ENCODE measurements at places on chromosomes 2 and 18.

- DNase-seq: no peak
These were observed 33.1 kb downstream of the LRRFIP1 start for GRCh38 chr2:237660381-237660900.

- no peak for DNase-seq
These were observed 116.9 kb downstream of the C1D start for GRCh38 chr2:67945940-67946339.

GRCh38 chr2:217914878-217915277 lies 87.9 kb downstream of the TNS1 start:
- no peak for DNase-seq

DNA sequence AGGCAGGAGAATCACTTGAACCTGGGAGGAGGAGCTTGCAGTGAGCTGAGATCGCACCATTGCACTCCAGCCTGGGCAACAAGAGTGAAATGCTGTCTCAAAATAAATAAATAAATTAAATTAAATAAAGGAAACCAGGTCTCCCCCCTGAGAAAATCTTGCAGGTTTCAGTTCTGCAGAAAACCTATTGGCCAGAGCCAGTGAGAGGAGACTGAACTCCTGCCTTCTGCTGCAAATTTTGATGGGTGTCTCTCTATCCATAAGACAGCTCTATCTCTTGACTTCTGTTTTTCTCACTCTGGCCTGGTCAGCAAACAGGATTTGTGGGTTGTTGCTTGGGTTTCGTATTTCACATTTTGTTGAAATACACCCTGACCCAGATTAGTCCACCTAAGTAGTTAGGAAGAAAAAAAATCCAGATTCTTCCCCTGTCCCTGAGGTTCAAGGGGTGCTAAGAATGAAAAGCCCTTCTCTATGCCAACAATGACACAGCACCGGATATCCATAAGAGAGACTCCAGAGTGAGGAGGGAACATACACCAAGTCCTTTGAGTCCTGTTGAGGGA lies 86.7 kb upstream of the MAP4K4 start:
- DNase-seq: no peak

DNA sequence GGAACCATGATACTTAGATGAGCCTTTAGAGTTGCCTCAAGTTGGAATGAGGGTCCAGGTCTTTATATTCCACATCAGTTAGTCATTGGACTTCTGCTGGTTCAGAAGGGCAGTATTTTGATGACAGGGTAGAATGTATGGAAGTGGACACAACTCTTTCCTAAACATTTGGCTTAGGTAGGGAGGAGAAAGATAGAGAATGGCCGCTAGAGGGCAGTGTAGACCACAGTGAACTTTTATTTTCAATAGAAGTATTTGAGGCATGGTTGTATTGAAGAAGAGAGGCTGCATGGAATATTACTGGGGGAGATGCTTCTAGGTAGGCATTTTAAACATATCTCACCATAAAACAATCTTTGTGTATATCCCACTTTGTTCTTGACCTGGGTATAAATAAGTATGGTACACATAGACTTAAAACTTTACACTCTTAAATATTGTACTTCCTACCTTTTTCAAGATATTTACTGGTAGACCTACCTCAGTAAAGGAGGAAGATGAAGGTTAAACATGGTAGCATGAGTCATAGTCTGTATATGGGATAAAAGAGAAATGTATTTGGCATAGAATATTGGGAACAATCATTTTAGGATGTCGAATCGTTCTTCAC lies 497.6 kb upstream of the FAM98A start:
- peak; percentile 17 for DNase-seq

GRCh38 chr2:171124541-171124940 lies 36.2 kb downstream of the TLK1 start:
- DNase-seq: no peak

DNA sequence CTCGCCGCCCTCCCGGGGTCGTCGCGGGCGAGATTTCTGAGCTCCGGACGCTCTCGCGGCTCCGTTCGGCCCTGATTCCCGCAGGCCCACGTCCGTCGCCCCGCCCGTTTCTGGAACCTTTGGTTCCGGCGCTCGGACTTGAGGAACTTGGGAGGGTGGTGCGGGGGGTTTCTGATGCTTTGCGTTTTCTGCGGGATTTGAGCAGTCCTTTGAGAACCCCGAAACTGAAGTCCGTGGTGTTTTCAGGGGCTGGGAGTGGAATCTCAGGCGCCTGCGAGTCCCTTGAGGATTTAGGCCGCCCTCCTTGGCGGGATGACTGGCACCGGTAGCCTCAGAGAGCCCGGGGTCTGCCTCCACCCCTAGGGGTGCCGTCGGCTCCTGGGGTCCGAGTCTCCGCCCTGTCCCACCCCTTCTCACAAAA lies 336 bp downstream of the THNSL2 start:
- DNase-seq: no peak

GRCh38 chr2:204365811-204366210 lies 179.5 kb upstream of the PARD3B start:
- no peak for DNase-seq

GRCh38 chr18:5284808-5285207 lies 10.7 kb downstream of the ZBTB14 start:
- no peak for DNase-seq

DNA sequence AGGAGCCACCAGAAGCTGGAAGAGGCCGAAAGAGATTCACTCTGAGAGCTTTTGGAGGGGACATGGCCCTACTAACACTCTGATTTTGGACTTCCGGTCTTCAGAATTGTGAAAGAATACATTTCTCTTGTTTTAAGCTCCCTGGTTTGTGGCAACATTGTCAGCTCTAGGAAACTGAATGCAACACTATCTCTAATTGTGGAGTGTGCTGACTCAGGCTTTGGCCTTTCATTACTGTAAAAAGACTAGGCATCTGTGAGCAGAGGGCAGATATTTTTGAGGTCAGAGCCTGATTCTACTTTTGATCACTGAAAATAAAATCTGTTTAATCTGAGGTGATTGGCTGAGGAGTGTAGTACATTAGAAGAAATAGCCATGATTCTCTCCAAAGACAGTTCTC lies 185.4 kb upstream of the FAM98A start:
- no peak for DNase-seq

- DNase-seq: no peak
These were observed 56.7 kb downstream of the ADI1 start for GRCh38 chr2:3462493-3463104.

- DNase-seq: no peak
These were observed 110.6 kb upstream of the PXDN start for GRCh38 chr2:1854729-1855547.

DNA sequence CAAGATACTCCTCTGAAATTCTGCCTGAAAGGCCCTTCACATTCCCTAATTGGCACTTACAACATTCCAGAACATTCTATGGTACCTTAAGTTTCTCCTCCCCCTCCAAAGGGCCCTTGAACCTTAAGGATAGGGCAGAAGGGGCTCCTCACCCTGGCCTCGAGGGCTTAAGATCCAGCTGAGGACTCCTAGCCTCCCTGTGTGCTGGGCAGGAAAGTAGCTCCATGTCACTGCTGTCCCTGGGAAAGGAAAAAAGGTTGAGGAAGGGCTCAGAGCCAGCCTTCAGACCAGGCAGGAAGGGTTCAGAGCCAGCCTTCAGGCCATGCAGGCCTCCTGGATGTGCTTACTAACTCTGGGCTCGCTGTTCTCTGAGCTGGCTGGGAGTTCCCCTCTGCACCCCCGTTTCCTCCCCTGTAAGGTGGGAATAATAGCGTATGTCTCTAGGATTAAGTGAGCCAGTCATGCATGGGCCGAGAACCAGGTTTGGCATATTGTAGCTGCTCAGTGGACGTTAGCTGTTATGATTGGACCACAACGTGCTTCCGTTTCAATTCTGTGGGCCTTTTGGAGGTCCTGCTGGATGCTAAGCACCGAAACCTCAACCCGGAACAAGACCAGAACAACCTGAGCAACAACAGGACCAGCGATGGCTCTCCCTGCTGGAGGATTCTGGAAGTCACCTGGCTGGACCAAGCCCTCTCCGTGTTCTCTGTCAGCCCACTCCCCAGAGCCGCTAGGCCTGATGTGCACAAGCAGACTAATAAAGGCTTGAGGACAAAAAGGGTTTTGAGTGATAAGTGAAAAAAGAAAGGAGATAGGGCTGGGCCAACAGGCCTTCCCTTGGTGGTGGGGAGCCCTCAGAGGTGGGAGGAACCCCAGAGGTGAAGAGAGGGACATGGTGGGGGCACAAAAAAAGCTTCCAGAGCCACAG lies 1.0 kb upstream of the B3GNT7 start:
- no peak for DNase-seq

GRCh38 chr2:48452108-48452507 lies 77.8 kb upstream of the STON1 start:
- no peak for DNase-seq

GRCh38 chr18:191725-192124 lies 33.4 kb downstream of the USP14 start:
- DNase-seq: no peak

DNA sequence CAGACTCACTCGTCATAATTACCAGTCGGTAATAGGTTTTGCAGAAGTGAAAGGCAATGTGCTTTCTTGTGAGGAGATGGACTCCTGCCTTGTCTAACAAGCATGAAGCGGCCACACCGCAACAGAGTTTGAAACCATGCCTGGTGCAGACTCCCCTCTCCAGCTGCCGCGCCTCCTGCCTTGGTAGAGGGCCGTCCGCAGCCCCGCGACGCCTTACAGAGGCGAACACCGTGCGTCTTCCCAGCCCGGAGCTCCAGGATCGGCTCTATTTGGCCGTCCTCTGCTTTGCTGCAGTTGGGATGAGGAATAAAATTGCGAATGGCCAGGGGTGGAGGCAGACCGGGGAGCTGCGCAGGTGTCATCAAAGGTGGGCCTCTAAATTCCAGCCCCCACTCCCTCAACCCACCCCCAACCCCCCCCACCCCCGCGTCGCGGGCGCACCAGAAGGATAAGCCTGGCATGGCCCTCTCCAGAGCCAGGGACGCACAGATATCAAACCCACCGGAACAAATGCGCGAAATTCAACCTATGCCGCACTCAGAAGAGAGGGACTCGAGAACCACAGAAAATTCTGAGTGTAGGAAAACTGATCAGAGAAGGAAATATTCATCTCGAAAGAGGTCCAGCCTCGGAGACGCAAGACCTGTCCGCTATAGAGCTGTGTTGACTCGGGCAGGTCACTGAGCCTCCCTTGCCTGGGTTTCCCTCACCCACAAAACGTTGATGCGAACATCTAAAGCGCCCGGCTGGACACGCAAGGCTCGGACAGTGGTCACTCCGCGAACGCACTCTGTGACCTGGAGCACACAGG lies 1.1 kb downstream of the TRABD2A start:
- DNase-seq: no peak

DNA sequence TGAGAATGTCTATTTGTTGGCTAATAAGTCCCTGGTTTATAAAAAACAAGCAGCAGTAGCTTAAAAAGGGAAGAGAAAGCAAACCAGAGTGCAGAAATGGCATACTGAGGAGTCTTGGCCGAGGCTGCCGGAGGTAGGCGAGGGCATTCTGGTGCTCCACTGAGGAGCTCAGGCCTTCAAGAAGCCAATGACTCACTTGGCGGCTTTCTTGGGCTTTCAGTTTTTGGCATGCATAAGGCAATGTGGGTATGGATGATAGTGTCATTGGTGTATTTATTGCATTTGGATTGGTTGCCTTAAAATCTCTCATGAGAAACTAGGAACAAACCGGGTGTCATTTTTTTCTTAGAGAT lies 119.6 kb upstream of the ARL5A start:
- DNase-seq: no peak

- no peak for DNase-seq
These were observed 313.0 kb upstream of the SLC39A10 start for GRCh38 chr2:195343942-195344530.

- no peak for DNase-seq
These were observed 12.1 kb downstream of the TGFA start for GRCh38 chr2:70541481-70542020.

GRCh38 chr2:42954227-42954962 lies 162.0 kb upstream of the HAAO start:
- DNase-seq: no peak

DNA sequence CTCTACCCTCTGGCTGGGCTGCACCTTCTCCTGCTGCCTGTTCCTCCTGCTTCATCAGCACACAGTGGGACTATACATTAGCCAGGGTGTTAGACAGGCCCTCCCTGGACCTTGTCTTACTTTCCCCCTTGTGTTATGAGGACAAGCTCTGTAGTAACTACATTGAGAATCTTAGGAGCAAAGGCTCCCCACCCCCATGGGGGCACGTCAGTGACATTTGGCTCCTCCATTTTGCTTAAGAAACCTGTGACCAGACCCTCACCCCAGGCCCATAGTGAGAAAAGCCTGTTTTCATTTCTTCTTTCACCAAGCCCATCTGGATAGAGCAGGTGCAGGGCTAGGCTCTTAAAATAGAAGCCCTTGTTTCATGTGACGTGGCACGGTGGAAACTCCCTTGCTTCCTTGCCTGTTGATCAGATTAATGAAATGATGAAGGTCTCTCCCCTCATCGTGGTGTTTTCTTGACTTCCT lies 146.7 kb downstream of the RPIA start:
- no peak for DNase-seq

DNA sequence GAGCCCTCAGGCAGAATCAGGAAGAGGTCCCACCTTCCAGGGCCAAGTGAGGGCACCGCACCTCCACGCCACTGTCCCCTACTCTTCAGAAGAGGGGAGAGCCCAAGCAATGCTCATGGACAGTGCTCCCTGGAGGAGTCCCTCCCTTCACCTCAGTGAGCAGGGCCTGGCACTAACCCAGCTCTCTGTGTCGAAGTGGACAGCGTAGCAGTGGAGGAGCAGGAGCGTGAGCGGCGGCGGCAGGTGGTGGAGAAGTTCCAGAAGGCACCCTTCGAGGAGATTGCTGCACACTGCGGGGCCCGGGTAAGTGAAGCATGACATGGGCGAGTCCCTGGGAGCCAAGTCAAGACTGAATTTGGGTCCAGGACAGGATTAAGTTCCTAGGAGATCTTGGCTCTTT lies 16.7 kb downstream of the POMC start:
- DNase-seq: no peak

DNA sequence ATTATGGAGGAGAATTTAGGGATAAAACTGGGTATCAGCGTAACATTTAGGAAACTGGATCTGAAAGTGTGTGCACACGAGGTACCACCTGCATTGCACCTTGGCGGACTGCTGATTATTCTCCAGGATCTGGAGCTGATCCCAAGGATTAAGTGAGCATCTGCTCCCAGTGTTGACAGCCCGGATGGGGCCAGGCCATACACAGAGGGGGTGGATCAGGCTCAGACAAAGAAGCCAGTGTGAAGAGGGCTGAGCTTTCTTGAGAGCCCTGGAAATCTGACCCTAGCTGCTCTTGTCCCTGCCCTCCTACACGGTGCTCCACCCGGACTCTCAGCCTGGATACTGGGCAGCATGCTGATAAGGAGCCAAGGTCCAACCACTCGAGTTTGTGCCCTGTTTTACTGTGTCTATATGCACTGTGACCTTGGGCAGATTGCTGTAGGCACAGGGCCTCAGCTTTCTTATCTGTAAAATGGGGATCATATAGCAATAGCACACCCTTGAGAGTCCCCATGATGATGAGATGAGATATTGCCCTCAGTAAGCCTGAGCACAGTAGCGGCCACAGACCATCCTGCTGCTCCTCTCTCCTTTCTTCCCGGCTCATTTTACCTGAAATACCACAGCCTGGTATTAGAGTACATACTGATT lies 396.8 kb upstream of the CELF4 start:
- DNase-seq: no peak

- no peak for DNase-seq
These were observed 4.8 kb upstream of the ID2 start for GRCh38 chr2:8676921-8677645.

Data from stimulated activated CD4-positive, alpha-beta T cell treated with anti-CD3 and anti-CD28 coated beads, Interleukin-1b, Interleukin-23, amount 100 ng/mL, for 24 hours (primary cell).